ENCODE measurements at places on chromosomes 6 and 20.

DNA sequence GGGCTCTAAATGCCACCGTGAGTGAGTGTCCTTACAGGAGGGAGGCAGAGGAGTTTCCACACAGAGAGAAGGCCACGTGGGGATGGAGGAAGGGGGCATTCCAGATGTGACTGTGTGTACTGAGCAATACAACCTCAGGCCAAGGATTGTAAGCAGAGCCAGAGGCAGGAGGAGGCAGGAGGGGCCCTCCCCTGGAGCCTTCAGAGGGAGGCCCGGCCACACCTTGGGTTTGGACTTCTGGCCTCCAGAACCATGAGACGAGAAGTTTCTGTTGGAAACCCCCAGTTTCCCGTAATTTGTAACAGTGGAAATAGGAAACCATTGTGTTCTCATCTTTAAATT lies 9.3 kb upstream of the KIF25 start:
- no peak for DNase-seq

DNA sequence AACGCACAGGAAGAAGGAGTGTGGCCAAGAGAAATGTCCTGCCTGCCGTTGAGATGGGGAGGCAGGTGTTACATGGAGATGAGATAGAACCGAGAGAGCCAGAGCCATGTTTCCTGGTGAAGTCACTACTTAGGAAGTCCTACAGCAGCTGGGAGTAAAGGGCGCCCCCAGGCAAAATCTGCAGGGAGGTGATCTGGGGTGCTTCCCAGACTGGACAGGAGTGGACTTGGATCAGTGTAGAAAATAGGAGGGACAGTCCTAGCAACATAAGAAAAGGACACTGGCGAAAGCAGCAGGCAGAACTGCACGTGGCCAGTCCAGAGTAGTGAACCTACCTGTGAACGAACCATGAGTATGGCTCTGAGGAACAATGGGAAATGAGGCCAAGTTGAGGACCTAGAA lies 85.3 kb downstream of the CD164 start:
- DNase-seq: no peak

GRCh38 chr6:14092838-14093789 lies 24.5 kb upstream of the CD83 start:
- DNase-seq: no peak

GRCh38 chr6:25035512-25036435 lies 100.0 kb upstream of the RIPOR2 start:
- DNase-seq: no peak

DNA sequence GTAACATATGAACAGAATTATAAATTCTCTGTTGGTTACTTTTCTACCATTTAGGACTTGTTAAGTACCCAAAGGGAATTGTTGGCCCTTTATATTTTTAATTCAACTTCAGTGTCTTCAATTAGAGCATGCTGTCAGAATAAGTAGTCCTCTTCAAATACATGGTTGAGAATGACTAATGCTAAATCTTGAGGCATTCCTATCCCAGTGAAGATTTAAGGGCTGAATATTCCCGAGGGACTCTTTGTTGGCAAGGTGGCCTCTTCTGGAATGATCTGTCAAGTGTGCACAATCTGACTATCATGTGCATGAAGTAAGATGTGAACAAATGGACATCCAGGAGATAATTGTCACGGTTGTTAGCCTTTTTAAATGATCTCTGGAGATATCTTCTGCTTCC lies 421.7 kb downstream of the BMP2 start:
- no peak for DNase-seq

- no peak for DNase-seq
Observed at GRCh38 chr20:9935285-9935684, 96.4 kb upstream of the PAK5 start.

GRCh38 chr20:32134026-32134425 lies 24.5 kb downstream of the TM9SF4 start:
- no peak for DNase-seq

DNA sequence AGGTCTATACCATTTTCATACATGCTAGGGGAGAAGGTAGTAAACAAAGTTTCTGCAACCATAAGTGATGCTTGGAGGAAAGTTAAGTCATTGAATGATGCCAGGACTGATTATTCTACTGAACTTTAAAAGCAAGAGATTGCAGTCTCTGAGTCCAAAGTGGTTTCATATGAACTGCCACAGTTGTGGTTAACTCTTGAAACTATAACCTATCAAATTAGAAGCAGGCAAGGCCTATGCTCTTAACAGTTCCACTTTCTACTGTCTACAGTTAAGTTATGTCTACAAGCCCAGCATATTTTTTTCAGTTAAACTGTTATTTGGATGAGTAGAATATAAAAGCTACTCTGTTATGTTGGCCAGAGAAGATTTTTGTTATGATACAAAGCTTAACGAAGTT lies 326.5 kb upstream of the RUNX2 start:
- DNase-seq: no peak

DNA sequence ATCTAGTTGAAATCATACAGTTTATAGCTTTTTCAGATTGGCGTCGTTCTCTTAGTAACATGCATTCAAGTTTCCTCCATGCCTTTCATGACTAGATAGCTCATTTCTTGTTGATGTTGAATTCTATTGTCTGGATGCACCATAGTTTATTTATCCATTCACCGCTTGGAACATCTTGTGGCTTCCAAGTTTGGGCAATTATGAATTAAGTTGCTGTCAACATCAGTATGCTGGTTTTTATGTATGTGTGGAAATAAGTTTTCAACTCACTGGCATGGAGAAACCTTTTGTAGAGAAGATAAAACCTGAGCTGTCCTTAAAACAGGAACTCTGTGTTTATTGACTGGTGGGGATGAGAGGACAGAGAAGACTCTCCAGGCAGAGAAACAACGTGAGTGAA lies 248.0 kb downstream of the CDC5L start:
- no peak for DNase-seq

GRCh38 chr20:10992731-10993130 lies 318.9 kb upstream of the JAG1 start:
- DNase-seq: no peak

- DNase-seq: no peak
Observed at GRCh38 chr6:106247293-106247692, 78.3 kb downstream of the ATG5 start.

Measured in CD4-positive, alpha-beta T cell (primary cell).